ENCODE measurements at places on chromosomes 5 and 9.

GRCh38 chr5:87877023-87877422, 391.6 kb downstream of the TMEM161B start:
- DNase-seq: no peak

DNA sequence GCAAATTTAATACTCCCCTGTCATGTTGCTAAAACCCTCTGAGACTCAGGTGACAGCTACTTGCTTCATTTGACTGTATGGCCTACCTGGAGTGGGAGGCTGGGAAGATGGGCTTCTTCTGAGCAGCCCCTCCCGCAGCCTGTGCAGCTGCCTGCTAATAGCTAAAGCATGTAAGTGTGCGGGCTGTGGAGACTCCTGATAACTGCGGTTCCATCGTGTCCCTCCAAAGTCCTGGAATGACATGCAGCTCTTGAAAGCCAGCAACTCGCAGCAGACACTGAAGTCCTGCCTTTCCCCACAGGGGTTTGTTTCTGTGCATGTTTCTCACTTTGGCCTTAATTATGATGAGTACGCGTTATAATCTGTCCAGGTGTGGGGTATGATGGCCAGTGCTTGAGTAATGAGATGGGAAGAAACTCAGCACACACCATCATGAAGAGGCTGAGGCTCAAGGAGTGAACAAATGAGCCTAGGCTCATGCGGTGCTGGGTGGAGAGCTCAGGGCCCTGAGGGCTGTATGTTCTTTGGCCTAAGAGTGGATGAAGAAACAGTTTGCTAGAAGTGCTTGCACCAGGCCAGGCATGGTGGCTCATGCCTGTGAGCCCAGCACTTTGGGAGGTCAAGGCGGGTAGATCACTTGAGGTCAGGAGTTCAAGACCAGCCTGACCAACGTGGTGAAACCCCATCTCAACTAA, 119.1 kb downstream of the DOCK2 start:
- no peak for DNase-seq

DNA sequence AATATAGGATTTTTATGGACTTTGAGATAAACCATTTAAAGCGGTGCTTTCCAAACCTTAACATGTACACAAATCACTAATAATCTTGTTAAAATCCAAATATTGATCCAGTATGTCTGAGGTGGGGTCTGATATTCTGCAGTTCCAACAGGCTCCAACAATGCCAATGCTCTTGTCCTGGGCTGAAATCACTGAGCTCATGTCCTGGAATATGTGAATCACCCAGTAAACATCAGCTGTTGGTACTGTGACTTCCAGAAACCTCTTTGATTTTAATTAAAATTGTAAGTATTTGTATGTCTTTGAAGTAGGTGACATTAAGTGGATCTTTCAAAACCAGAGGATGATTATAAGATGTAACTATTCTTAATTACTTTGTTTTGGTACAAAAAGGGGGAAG, 52.8 kb upstream of the CAST start:
- no peak for DNase-seq

GRCh38 chr5:113050721-113051382, 74.3 kb downstream of the DCP2 start:
- no peak for DNase-seq

DNA sequence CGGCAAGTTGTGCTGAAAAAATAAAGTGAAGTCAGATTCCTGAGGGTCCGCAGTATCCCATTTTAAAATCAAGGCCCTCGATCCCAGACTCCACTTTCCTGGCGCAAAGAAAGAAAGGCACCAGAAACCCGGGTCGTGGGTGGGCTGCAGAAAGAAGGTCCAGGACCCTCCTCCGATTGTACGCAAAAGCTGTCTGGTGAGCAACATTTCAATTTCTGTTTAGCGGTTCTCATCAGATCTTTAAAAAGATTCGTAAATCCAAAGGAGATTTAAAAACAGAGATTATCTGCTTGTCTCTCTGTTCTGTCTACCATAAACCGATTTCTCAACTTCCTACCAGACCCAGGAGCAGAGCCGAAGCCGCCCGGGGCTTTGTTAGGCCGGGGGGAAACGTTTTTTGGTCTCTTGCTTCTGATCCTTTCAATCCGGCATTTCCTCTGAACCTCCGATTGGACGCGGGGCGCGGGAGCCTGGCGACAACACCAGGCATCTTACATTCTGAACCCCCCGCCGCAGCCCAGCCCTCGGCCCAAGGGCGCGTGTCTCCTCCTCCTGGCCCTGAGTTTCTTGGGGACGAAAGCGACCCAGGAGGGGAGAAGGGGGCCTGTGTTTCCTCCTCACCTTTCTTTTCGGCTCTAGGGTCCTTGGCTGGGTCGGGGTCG, 746 bp downstream of the NKX2-5 start:
- DNase-seq: no peak

DNA sequence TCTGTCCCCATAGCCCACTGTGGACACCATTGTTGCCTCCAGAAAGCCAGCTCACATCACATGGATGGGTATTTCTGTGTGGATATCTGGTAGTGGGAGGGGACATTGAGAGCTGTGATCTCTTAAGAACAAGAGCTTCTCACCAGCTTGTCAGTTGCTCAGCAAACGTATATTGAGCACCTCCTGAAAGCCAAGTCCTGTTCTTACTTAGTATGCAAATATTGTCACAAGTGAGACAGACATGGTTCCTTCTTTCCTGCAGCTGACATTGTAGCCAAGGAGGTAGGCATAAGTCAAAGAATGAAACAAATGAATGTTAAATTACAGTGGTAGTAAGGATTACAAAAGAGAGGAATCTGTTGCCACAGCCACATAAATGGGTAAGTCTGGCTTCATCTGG, 3.8 kb downstream of the TCOF1 start:
- DNase-seq: no peak

DNA sequence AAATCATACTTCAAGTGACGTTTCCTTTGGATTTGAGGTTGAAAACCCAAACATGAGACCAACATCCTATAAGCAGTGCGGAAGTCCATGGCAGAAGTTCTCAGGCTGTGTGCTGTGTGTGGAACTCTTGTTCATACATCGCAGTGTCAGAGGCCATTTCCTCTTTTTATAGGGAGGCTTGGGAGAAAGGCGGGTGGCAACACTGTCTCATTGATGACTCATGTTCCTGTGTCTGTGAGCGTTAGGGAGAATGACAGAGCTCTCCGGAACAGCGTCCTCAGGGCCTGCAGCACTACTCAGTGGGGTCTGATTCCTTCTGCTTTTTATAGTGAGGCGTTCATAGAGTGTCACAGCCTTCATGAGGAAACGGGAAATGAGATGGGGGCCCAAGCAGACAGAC, 98.8 kb upstream of the BASP1 start:
- DNase-seq: no peak

GRCh38 chr5:152144556-152144955, 219.9 kb upstream of the GLRA1 start:
- DNase-seq: no peak

GRCh38 chr5:14913096-14913495, 41.5 kb upstream of the ANKH start:
- DNase-seq: no peak

DNA sequence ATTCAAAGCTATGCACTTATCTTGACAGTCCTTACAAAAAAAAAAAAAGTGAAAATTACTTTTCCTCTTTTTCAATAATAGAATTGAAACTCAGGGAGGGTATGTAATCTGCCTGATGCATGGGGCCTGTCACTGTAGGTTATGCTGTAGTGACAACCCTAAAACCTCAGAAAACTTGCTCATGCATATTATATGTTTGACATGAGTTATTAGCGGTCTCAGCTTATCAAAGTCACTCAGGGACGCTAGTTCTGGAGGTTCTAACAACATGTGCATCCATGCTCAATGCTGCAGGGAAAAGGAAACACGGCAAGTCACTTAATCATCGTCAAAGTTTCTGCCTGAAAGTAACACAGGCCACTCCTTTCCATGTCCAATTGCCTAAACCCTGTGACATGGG, 78.4 kb upstream of the TMEM252 start:
- DNase-seq: no peak

GRCh38 chr5:378976-379742, 57.6 kb downstream of the AHRR start:
- DNase-seq: peak; percentile 29

GRCh38 chr5:159330131-159330800, at the start of gene IL12B:
Gene IL12B (minus strand): TSS chr5:159330487. CDS start chr5:159326782, 3,705 bp downstream.
- no peak for DNase-seq

GRCh38 chr5:79236362-79236969, 535 bp downstream of the JMY start:
- no peak for DNase-seq

DNA sequence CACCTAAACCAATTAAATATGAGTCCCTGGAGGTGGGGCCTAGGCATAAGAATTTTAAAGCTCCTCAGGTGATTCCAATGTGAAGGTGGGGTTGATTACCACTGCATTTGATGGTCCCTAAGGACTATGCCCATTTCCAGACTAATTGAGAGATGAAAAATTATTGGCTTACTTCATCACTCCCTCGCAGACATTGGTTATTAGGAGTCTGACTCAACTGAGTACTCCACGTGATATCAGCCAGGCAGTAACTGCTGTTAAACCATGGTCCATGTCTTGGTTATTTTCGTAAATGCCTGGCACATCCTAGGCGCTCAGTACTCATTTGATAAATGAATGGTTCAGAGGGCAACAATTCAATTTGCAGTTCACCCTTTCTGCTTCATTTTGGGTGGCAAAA, 54.5 kb downstream of the PUM3 start:
- DNase-seq: no peak

- DNase-seq: no peak
Observed at GRCh38 chr5:172739375-172739774, 31.6 kb downstream of the DUSP1 start.
